A673 (cell line): ENCODE measurements at places on chromosomes 1 and 21. TPM values are rescaled to one million over a fixed set of nuclear protein-coding genes. Genes with fewer than 3 reads are reported as not detected.

Gene DEPDC1
- 70.3 and 71.5 TPM in 2 replicates for total RNA-seq

Gene PLPPR4
- total RNA-seq, result not detected in 2 replicates

Gene FAM72D
- total RNA-seq, result 8.6 and 11.9 TPM in 2 replicates

Gene KCNJ6
- not detected in 2 replicates for total RNA-seq
